ENCODE measurements at places on chromosomes 4 and X.

GRCh38 chrX:148298737-148299136 is 201.7 kb upstream of the AFF2 start:
- DNase-seq, result no peak

DNA sequence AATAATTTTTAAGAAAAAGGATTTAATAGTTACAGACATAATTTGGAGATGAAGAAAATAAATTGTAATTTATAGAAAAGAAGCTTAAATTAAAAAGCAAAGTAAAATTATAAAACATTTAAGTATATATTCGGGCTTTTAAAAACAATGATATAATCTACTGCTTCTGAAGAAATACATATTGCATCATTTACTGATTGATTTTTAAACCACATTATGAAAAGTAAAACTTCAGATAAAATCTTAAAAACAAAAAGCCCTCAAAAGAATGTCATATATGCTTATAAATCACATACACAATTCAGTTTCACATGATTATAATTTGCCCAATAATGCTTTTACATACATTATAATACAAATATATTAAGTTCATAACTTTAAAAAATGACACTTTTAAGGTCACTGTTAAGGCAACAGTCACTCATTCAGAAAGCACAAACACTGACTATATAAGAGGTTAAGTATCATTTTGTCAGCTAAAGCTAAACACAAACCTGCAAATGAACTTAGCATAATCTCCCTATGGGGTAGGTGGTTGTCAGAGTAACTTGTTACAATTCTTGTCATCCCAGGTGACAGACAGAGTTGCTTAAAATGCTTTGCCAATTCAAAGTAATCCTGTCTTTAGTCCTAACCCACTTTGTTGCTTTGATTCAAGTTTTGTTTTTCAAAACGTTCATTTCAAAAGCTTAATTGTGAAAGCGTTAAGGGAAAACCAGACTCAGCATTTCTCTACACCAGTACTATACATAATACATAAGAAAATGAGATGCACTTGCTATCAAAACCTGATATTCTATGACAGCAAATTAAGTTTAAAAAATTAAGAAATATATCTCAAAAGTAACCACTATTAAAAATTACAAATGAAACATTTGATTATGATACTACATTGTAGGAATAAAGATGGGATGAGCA is 90.6 kb upstream of the MAB21L2 start:
- DNase-seq, result no peak

DNA sequence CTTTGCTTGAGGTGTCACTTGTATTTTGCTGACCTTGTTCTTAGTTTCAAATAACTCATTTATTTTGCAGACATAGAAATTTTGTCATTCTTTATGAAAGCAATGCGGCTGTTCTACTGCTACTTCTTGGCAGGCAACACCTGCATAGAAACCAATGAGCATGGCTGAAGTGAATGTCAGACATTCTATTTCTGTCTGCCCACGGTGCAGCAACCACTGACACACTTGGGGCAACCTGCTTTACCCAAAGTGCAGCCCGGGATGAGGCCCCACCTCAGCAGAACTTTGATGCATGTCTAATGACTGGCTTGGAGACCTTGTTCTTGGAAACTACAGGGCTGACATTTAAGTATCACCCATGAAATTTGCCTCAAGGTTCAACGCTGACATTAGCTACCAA is 93.6 kb downstream of the RBM47 start:
- DNase-seq, result no peak

GRCh38 chrX:125131164-125131563 is 188.5 kb upstream of the TEX13C start:
- DNase-seq, result no peak

DNA sequence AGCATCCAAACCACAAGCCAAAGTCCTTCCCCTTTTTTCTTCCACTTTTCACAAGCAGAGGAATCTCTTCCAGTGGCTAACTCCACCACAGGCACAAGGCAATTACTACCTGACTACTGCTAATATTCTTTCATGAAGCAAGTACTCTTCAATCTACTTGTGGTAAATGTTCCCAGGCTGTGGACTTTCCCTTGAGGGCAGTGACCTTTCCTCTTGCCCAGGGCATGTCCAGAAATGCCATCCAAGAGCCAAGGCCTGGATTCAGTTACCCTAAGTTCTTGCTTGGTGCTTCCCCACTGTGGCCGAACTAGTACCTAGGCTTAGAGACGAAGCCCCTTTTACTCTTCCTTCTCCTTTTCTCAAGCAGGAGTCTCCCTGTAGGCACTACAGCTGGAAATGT is 400.7 kb downstream of the DCAF12L2 start:
- DNase-seq, result no peak

DNA sequence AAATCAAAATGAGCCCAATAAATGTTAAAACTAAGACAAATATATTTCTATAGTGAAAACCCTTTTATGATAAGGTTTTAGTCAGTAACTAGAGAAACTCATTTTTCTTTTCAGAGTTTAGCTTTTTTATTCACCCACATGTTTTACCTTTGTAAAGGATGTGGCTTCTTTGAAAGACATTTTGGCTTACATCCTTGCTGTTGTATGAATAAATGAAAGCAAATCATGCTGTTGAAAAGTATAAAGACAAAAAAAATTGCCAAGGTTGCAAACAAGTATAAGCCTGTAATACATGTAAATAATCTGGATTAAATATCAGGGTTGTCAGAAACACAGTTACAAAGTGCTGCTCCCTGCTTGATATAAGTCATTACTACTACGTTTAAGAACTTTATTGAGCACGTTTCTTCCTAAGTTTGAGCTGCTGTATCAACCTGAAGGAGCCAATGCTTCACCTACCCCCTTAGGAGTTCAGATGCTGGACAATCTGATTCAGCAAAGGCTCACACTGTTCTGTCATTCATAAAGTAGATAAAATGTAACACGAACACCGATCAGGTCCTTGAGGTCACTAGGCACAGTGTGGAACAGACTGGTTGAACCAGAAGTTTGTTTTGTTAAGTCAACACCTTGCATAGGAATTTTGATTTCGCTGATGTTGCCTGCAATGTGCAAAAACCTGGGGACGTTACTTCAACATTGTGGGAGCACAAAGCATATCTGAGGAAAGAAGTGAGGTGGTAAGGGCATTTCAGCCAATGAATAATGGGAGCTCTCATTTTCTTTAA is 321.2 kb upstream of the BMP3 start:
- no peak for DNase-seq

GRCh38 chr4:35938936-35939335 is 305.4 kb downstream of the ARAP2 start:
- DNase-seq, result no peak

DNA sequence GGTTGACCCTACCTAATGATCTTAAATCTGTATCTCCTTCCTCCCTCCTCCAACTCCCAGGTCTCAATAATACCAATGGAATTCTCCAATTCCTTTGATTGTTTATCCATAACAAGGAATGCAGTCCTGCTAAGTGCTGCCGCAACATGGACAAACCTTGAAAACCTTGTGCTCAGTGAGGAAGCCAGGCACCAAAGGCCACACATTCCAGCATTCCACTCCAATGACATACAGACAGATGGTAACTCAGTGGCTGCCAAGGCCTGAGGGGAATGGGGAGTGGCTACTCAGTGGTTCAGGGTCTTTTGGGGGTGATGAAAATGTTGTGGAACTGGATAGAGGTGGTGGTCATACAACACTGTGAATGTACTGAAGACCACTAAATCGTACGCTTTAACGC is 10.4 kb downstream of the HAUS7 start:
- no peak for DNase-seq

DNA sequence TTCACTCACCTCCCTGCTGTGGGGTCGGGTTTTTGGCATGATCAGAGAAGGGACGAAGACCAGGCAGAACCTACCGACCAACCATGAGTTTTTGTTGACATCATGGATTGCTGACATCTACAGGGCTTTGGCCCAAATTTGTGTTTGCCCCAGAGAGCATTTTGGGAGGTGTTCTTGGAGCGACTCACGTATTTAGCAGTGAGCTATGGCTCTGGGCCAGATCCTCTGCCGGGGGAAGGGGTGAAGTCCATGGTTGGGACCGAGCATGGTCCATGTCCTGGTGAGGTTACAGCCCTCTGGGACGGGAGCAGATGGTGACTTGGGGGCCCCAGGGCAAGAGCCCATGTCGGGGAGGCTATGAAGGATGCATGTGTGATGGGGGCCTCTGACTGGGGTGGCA is 17.4 kb downstream of the SORCS2 start:
- no peak for DNase-seq

GRCh38 chr4:122689972-122690371 is 42.5 kb upstream of the BBS12 start:
- no peak for DNase-seq

DNA sequence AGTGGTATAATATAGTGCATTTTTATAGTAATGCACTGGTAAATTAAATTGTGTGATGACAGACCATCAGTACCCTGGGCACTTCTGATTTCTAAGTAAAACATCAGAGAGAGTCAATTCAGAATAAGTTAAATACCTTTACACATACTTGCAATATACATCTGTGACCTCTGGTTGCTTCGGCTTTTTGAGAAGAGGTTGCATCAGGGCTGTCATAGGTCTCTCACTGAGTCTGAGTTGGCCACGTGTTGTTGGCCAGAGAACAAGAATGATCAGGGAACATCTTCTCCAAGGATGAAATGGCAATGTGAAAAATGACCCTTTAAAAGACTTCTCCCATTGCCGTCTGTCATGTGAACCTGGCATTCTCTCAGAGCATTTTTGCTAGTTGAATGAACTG is 36.9 kb upstream of the PUDP start:
- no peak for DNase-seq

DNA sequence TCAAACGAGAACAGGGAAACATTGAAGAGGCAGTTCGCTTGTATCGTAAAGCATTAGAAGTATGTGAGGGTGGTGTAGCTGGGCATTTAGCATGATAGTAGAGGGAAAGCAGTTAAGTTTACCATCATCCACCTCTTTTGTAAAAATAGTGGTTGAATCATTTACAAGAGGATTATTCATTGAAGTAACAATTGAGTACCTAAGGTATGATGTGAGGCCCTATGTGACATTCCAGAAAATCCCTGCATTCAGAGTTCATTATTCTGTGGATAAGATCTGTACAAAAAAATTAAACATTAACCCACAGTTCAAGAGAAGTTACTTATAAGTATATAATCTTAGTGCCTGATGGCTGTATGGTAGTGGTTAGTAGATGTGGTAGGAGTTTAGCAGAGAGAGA is 22.2 kb upstream of the GCNA start:
- no peak for DNase-seq
